T-helper 9 cell (primary cell): ENCODE measurements at places on chromosomes 1 and 21.

DNA sequence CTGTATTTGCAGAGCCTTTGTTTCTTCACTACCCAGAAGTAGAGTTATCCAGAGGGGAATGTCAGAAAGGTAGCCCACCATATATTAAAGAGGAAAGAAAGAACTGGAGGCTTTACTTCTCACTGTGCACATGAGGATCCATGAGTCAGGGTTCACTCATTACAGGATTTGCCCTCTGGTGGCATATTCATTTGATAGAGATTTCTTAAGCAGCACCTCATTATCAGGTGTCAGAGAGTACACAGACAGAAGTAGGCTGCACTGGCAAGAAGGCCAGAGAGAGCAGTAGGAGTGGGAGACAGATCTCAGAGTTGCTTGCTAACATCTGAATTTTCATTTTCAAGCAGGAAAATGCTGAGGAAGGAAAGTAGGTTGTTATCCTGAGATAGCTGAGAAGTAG is 123.8 kb downstream of the PIK3R3 start:
- DNase-seq: no peak

- DNase-seq: no peak
These were observed 18.5 kb downstream of the SERTAD4 start for GRCh38 chr1:210250998-210251679.

- no peak for DNase-seq
These were observed 335.0 kb downstream of the TGFB2 start for GRCh38 chr1:218679988-218680748.

GRCh38 chr1:244437086-244437468 is 14.6 kb downstream of the ADSS2 start:
- no peak for DNase-seq

GRCh38 chr1:218717575-218717974 is 372.4 kb downstream of the TGFB2 start:
- no peak for DNase-seq
